ENCODE measurements at places on chromosomes 12 and 14. TPM values are rescaled to one million over a fixed set of nuclear protein-coding genes. Genes with fewer than 3 reads are reported as not detected.

FAR2 gene
- total RNA-seq: 64.4 TPM

CLEC4D gene
- not detected for total RNA-seq

PPP4R3A gene
- 71.9 TPM for total RNA-seq

ASCL1 gene
- total RNA-seq: not detected

KRT71 gene
- not detected for total RNA-seq

PTCSC3 gene
- total RNA-seq: not detected

ERP27 gene
- total RNA-seq: 0.33 TPM

PKP2 gene
- 13.8 TPM for total RNA-seq

GXYLT1 gene
- 31.0 TPM for total RNA-seq

RHOJ gene
- total RNA-seq: 65.8 TPM

ACRBP gene
- 0.11 TPM for total RNA-seq

RPGRIP1 gene
- total RNA-seq: not detected

BTBD6 gene
- 53.8 TPM for total RNA-seq

PLXNC1 gene
- total RNA-seq: 0.53 TPM

CD4 gene
- total RNA-seq: 0.07 TPM

PWP1 gene
- 143 TPM for total RNA-seq

HOXC4 gene
- total RNA-seq: not detected

GARIN6 gene
- not detected for total RNA-seq

CLEC4C gene
- not detected for total RNA-seq

PPP1R36 gene
- total RNA-seq: 0.73 TPM

LRP1-AS gene
- not detected for total RNA-seq

NFKBIA gene
- total RNA-seq: 128 TPM

CLEC7A gene
- 0.07 TPM for total RNA-seq

KIF5A gene
- total RNA-seq: under 0.01 TPM

HOXC9 gene
- not detected for total RNA-seq

LHX5 gene
- total RNA-seq: not detected

INSM2 gene
- total RNA-seq: not detected

OVCH1 gene
- 0.21 TPM for total RNA-seq

ZC2HC1C gene
- total RNA-seq: 0.99 TPM

HIP1R gene
- total RNA-seq: 150 TPM

Data from pulmonary artery endothelial cell (primary cell).